ENCODE measurements at places on chromosomes 12 and 14.

- no peak for DNase-seq
Observed at GRCh38 chr12:46965137-46965536, 114.3 kb upstream of the PCED1B start.

GRCh38 chr14:22555384-22556011 is 33.5 kb downstream of the DAD1 start:
- no peak for DNase-seq

GRCh38 chr14:95553141-95553540 is 18.3 kb downstream of the GLRX5 start:
- DNase-seq: no peak

GRCh38 chr14:62722406-62722805 is 322.9 kb downstream of the KCNH5 start:
- DNase-seq: no peak

DNA sequence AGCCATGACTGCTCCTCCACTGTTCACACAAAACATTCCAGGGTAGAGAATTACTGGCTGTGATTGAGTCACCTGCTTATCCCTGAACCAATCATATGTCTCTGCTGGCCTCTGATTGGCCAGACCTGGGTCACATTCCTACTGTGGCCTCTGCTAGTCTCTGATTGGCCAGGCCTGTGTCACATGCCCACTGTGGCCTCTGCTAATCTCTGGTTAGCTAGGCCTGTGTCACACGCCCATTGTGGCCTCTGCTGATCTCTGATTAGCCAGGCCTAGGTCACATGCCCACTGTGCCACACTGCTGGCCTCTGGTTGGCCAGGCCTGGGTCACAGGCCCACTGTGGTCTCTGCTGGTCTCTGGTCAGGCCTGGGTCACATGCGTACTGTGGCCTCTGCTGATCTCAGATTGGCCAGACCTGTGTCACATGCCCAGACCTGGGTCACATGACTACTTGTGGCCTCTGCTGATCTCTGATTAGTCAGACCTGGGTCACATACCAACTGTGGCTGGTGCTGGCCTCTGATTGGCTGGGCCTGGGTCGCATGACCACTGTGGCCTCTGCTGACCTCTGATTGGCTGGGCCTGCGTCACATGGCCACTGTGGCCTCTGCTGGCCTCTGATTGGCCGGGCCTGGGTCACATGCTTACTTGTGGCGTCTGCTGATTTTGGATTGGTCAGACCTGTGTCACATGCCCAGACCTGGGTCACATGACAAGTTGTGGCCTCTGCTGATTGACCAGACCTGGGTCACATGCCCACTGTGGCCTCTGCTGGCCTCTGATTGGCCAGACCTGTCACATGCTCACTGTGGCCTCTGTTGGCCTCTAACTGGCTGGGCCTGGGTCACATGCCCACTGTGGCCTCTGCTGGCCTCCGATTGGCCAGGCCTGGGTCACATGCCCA is 251.6 kb downstream of the SLC15A4 start:
- no peak for DNase-seq

GRCh38 chr14:41449066-41449465 is 157.6 kb upstream of the LRFN5 start:
- DNase-seq: no peak

DNA sequence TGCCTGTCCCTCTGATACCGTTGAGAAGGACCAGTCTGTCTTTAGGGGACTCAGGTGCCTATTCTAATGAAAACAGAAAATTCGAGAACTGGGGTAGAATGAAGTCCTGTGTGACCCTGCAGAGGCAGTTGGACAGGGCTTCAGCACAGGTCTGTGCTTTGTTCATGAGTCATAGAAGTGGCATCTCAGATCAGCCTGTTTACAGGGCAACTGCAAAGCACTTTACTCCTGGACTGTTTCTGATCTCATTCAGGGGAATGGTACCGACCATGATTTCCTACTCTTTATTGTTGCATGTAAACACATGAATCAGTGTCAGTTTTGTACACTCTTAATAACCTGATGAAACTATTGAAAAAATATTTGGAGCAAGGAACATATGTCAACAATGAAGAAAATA is 1517.0 kb downstream of the AACS start:
- no peak for DNase-seq

DNA sequence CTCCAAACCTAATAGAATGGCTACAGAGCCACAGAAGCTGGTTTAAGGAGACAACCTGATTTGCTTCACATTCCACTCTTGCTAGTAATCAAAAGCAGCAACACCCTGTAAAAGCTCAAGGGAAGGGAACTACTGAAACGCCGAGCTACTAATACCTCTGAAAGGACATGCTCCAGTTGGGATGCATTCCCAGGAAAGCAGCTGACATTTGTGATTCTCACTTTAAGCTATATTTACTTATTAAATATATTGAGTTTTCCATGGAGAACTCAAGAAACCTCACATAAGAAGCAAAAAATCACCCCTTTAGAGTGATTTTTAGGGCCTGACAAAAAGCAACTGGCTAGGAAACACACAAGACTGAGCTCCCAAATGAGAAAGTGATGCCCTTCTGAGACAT is 1073.0 kb upstream of the FLRT2 start:
- no peak for DNase-seq

DNA sequence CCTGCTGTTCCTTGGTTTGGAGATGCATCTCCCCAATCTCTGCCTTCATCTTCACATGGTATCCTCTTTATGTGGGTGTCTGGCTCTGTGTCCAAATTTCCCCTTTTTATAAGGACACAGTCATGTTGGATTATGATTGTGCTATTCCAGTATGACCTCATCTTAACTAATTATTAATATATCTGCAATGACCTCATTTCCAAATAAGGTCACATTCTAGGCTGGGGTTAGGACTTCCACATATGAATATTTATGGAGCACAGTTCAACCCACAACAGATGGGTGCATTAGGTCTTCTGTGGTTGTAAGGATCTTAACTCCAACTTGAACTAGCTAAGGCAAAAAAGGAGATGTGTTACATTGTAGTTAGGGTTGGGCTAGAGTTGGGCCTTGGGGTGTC is 69.4 kb downstream of the ADCK1 start:
- DNase-seq: no peak

DNA sequence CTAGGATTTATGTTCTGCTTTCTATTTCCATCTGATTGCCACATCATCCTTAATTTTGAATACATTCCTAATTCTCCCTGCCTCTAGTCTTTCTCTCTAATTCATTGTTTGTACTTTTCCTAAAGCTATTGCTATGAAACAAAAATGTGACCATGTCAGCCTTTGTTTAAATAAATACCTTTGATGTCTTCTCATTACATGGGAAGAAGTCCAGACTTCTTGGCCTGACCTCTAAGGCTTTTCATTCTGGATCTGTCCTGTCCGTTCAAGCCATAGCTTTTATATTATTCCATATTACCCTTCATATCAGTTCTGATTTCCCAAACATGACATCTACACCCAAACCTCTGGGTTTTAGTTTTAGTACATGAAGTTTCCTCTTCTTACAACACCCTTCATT is 91.4 kb downstream of the CDK17 start:
- no peak for DNase-seq

GRCh38 chr14:65548878-65549277 is 136.3 kb downstream of the FUT8 start:
- no peak for DNase-seq

DNA sequence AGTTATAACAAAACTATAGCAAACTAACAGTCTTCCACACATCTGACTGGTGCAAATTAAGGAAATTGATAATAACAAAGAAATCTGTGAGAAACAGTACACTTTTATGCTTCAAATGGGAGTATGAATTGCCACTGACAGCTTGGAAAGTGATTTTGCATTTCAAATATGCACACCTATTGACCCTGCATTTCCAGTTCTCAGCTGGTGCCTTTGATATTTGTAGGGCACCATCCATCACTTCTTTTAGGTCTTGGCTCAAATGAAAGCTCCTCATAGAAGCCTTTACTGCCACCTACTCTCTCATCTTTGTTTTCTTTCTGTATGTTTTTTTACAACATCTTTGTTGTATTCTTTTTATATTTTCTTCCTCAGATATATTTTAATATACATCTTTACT is 125.1 kb downstream of the ST8SIA1 start:
- DNase-seq: no peak

DNA sequence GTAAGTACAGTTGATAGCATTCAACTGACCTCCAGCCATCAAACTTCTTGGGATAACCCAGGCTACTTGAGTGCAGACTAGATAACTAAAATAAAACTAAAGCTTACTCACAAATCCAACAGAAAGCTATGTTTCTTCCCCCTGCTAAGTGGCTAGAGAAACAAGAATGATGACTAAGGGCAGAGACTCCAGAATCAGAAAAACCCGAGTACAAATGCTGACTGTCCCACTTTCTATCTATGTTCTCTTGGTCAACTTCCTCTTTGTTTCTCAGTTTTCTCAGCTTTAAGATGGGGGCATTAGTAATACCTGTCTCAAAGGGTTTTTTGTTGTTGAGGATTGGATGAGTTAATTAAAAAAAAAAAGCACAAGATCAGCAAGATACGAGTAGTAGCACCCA is 6.1 kb upstream of the NUAK1 start:
- DNase-seq: no peak

- DNase-seq: no peak
Observed at GRCh38 chr12:85260896-85261295, 19.1 kb upstream of the ALX1 start.

GRCh38 chr12:118312578-118312977 is 60.1 kb downstream of the TAOK3 start:
- no peak for DNase-seq

DNA sequence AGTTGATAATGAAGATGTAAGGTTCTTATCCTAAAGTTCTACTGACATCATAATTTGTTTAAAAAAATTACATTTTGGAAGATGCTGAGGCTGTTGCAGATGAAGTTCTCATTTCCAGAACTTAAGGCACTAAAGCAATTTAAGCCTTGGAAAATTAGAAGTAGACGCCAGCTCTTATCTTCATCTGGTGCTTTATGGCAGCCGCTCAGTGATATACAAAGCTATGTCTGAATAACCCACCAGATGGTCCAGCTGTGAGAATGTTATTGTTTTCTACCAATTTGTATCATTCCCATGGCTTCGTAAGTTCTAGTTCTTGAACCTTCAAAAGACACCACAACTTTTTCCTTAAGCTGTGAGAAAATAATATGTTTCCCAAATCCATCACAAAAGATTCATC is 212.1 kb upstream of the ARID2 start:
- DNase-seq: no peak

DNA sequence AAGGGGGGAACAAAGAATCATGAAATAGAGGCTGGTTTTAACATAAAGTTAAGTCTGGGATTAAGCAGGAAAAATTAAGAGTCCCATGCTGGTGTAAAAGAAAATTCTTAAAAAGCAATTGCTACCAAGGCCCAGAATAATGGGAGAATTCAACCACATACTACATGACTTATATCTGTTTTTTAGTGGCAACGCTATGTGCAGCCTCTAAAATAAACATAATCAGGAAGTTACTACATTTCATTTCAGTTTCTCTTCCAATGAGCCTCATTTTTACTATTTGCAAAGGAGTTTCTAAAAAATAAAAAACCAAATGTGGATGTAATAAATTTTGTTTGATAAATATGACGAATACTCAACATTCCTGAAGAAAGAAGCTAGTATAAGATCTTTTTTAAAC is 58.1 kb downstream of the CPNE8 start:
- no peak for DNase-seq

DNA sequence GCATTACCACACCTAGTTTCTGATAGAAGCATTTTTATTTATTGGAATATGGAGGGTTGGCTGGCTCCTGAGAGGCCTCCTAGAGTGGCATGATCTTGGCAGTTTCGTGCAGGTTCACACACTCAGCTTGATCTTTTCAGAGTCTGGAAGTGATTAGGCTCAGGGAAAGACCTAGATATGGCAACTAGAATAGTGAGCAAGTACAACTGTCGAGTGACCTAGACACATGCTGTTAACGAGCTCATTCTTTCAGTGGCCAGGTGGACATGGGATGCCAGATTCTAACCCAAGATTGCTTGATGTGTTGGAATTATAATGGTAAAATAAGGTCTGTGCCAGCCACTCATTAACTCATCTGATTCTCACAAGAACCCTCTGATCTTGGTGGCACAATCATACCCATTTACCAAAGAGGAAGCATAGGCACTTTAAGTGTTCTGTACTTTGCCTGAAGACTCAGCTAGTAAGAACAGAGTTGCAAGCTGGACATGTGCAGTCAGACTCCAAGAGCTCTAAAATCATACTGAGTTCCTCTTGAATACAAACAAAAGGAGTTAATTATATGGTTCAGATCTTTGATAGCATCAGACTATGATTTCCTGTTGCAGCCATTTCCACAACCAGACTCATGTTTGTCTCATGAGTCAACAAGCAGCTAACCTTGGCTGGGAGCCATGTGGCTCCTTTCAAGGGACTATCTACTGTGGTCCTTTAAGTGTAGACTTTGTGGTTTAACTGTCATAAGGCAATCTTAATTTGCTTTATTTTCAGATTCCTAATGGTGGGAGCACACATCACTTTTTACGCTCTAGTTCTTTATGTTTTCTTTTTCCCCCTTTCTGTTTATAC is 144.2 kb downstream of the PLEKHA5 start:
- DNase-seq: no peak

DNA sequence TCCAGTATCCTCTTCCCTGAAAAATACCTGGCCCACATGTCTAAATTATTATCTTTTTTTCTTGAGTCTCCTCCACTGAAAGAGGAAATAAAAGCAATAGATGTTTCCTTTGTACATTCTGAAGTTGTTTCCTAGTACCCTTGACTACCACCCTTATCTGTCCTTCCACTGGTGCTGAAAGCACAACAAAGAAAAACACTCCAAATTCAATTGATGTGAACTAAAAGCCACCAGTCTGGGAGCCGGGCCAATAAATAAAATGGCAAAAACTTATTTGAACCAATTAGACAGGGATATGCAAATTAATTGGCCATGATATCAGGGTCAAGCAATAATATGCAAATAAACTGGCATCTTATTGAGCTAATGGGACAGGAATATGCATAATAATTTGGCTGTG is 330.5 kb downstream of the PAWR start:
- DNase-seq: no peak

- no peak for DNase-seq
Observed at GRCh38 chr14:76867516-76868453, 41.6 kb downstream of the LRRC74A start.

- DNase-seq: no peak
Observed at GRCh38 chr12:29796823-29797263, 13.1 kb upstream of the TMTC1 start.

DNA sequence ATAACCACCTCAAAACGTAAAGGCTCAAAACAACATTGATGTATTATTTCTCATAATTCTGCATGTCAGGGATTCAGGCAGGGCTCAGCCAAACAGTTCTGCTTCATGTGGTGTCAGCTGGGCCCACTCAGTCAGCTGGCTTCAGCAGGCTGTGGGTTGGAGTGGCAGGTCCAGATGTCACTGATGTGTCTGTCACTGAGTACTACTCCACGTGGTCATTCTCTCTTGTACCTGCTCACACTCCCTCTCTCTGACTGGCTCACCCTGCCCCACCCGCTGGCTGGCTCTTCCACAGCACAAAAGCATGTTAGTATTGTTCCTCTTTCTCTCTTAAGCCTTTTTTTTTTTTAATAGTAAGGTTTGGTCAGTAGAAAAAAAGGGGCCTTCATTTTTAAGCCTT is 182.4 kb downstream of the DICER1 start:
- no peak for DNase-seq

- DNase-seq: no peak
Observed at GRCh38 chr14:65976761-65977404, 509.3 kb upstream of the CCDC196 start.
